ENCODE measurements at places on chromosomes 3 and 15.

- DNase-seq: no peak
These were observed 429.0 kb upstream of the ATP11B start for GRCh38 chr3:182364323-182364722.

DNA sequence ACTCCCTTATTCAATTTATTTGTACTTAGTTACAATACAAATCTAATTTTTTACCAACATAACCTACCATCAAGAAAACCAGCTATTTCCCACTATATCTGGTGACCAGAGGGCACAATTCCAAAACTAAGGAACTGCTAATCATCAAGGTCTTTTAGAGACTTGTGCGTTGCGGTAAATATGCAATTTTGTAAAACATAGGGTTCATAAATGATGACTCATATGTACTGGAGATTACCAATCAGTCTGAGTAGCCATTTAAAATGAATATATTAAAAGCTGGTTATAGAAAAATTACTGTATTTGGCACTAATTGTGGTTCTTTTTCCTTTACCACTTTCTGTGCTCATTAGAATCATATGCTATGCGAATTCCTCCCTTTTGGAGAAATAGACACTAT lies 859.6 kb downstream of the ROBO1 start:
- DNase-seq: no peak

GRCh38 chr3:195109098-195109657 lies 161.8 kb downstream of the XXYLT1 start:
- DNase-seq: no peak

DNA sequence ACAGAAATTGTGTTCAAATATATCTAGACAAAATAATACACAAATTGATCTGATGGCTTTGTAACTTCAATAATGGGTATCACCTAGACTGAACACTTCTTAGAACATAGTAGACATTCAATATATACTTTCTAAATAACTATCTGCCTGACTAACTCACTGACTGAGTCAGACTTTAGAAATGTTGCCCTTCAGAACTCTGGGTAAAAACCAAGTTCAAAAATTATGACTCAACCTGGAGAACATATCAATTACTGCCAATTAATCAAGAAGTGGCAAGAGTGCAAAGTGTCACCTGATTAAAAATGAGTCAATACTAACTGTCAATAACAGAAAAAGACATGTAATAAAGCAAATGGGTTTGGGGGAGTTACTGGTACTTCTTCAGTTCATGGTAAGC lies 144.6 kb upstream of the TMCO5A start:
- DNase-seq: no peak

- no peak for DNase-seq
These were observed 454.4 kb downstream of the LPP start for GRCh38 chr3:188608401-188608800.

- no peak for DNase-seq
These were observed 966 bp downstream of the ALAS1 start for GRCh38 chr3:52198643-52199608.

GRCh38 chr3:170132335-170132734 lies 49.2 kb downstream of the PHC3 start:
- no peak for DNase-seq

- no peak for DNase-seq
These were observed 118.6 kb downstream of the PGPEP1L start for GRCh38 chr15:98888820-98889479.

DNA sequence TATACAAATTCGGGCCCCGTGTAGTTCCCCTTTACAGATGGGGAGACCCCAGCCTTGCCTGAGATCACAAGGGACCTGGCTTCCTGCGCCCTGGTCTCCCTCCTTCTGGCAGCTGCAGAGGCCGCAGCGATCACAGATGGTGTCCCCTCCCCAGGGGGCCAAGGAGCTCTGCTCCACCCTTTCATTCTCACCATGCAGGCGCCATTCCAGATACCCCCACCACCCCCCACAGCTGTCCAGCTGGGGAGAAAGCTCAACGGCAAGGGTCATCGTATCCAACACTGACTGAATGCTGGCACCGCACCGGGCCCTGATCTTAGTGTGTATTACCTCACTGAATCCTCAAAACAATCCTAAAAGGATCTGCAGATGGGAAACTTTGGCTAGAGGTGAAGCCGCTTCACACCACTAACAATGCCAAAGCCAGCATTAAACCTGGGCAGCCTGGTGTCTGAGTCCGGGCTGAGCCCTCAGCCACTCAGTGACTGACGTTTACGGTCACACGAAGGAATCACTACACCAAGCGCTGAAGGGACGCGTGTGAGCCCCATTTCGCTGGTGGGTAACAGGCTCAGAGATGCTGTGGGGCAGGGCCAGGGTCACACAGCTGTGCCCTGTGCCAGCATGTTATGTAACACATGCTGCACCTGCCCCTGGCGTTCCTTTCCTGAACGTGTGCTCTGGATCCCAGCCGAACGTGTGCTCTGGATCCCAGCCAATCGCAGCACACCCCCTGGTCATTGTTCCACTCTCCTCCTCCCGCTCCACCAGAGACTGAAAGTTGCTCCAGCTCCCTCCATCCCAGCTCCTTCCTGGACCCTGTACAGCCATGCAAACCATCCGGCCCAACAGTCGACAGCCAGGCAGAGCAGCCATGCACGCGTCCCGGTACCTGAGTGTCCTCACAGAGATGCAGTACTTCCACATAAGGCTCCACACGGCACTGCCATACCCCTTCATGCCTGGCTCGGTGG lies 51.8 kb downstream of the IQSEC1 start:
- peak; percentile 79 for DNase-seq

- DNase-seq: no peak
These were observed 1.1 kb downstream of the ADPGK start for GRCh38 chr15:72782274-72783003.

DNA sequence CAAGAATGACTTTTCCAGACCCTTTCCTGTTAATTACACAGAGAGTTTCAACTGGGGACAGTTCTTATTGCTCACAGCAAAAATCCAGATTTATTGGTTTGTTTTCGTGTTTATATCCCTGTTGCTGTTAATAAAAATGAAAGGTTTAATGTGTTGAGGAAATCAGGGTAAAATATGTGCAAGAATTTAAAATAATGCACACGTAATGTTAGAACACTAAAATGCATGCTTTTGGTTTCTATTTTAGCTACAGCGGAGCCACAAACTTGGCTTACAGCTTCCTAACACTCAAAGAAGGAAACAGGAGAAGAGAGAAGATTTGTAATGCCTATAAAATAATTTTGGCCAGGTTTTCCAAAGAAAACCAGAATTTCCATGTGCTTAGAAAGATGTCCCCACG lies 62.7 kb downstream of the CASR start:
- no peak for DNase-seq

- no peak for DNase-seq
These were observed 123.8 kb upstream of the ZBTB20 start for GRCh38 chr3:115270849-115271248.

- DNase-seq: no peak
These were observed 36.0 kb downstream of the GRAMD2A start for GRCh38 chr15:72161361-72162132.

DNA sequence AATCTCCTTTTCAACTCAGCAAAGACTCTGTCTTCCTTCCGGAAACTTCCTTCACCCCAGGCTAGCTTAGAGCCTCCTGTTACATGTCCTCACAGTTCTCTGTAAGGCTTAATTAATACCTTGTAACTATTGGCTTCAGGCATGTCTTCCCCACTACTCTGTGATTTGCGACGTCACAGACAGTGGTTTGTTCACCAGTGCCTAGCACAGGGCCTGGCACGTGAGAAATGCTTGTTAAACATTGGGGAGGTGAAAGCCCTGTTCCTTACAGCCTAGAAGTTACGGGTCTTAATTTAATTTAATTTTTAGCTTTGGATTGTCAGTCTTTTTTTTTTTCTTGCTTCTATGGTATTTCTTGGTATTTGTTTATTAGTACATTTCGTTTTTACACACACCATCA lies 36.4 kb upstream of the CACNA2D3 start:
- no peak for DNase-seq

GRCh38 chr3:179956416-179956830 lies 80.3 kb downstream of the PEX5L start:
- DNase-seq: no peak

DNA sequence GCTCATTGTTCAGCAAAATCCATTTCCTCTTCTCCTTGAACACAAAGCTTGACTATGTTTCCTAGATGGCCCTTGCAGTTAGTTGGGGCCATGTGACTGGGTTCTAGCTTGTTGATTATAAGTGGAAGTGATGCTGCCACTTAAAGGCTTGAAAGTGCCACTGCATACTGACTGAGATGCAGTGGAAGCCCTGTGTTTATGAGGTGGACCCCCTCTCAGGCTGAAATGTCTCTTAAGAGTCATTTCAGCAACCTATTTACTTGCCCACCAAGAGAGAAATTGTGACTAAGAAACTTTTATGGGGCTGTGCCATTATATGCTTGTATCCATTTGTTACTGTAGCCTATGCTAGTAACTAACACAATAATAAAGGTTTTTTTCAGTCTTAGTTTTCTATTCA lies 8.4 kb upstream of the ANP32A start:
- no peak for DNase-seq

GRCh38 chr3:42730294-42730693 lies 27.7 kb upstream of the HHATL start:
- no peak for DNase-seq

DNA sequence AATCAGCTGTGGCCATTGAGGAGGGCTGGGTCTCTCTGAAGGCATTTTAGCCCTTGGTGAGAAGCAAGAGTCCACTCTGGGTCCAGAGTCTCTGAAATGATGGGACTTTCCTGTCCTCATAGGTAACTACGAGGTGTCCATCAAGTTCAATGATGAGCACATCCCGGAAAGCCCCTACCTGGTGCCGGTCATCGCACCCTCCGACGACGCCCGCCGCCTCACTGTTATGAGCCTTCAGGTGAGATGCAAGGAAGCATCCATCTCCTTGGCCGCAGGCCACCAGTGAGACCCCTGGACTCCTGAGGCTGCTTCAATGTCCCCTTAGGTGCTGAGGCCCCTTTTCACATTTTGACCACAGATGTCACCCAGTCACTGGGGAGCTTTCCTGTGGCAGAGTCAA lies 54.9 kb downstream of the DNASE1L3 start:
- DNase-seq: no peak

GRCh38 chr15:78374436-78375393 lies 34.6 kb downstream of the CRABP1 start:
- DNase-seq: no peak

- no peak for DNase-seq
These were observed 5.3 kb upstream of the CEMIP start for GRCh38 chr15:80773792-80774352.

GRCh38 chr15:69297642-69298353 lies 914 bp upstream of the PAQR5 start:
- no peak for DNase-seq

- DNase-seq: no peak
These were observed 16.9 kb downstream of the RFTN1 start for GRCh38 chr3:16496408-16497222.

GRCh38 chr3:61862614-61863289 lies 301.4 kb downstream of the PTPRG start:
- no peak for DNase-seq

GRCh38 chr3:170258105-170258487 lies 35.9 kb downstream of the PRKCI start:
- no peak for DNase-seq

DNA sequence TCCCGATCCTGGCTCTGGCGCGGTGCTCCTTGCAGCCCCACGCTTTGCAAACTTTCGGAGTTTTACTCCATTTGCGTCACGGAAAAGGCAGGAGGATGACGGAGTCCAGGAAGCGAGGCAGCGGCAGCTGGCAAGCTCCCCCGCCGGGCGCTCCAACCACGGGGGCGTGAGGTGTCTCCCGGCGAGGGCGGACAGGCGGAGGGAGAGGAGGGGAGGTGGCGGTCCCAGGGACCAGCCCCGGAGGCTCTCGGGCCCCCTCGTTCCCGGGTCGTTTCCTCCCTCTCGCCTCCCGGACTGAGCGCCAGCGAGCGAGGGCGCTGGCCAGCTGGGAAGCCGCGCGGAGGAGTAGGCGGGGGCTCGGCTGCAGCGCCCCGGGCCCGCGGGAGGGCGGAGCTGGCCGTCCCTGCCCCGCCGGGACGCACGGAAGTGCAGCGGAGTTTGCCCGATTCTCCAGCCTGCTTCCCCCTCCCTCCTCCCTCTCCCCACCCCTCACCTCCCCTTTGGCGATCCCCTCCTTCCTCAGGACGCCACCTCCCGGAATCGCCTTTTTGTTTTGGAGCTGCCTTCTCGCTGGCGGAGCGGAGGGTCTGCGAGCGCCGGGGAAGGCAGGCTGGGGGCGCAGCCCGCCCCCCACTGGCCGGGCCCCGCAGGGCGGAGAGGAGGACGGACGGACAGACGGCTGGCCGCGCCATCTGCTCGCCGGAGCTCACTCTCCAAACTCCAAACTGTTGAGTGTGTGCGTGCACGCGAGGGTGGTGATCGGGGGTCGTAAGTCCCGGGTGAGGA lies at the start of gene SNX33:
Gene SNX33 (plus strand): TSS at position 543 of the 786 bp plus-strand sequence. CDS start 1,191 bp downstream, outside the sequence.
- peak; percentile 76 for DNase-seq

DNA sequence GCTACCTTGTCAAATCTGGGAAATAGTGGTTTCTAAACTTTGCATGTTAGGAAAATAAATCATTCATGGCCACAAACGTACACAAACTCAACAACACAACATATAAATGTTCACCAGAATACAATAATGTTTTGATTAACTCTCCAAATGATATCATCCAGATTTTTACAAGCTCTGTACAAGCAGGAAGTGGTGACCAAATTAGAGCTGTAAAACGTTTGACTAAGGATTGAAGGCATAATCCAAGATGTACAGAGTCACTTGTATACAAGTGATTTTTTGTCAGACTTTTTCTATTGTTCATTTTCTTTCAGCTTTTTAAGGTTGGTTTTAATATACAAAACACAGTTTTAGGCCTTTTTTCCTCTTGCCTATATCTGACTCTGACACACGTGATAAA lies 748.4 kb upstream of the GRM7 start:
- no peak for DNase-seq

- no peak for DNase-seq
These were observed 760.8 kb upstream of the SEMA6D start for GRCh38 chr15:46956456-46956855.

DNA sequence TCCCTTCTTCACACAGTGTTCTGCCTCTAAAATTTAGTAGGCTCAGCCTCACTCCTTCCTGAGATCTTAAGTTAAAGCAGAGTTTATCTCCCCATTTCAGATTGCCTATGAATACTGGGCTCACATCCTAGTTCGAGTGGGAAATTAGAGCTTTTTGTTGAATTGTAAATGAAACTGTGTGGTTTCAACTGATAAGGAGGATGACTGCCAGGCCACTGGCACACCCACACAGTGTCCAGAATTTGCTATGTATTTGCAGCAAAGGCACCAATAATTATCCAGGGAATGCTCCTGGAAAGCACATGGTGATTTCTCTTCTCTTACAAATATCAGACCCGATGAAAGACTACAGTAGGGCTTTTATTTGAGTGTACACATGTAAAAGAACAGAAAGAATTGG lies 308.1 kb upstream of the COL8A1 start:
- no peak for DNase-seq

- DNase-seq: peak; percentile 75
These were observed 31.1 kb downstream of the FAM174B start for GRCh38 chr15:92624401-92624991.

- DNase-seq: peak; percentile 72
These were observed 394.5 kb upstream of the RARB start for GRCh38 chr3:25033407-25034029.
